Stimulated activated CD4-positive, alpha-beta T cell treated with anti-CD3 and anti-CD28 coated beads, Interleukin-1b, Interleukin-23, amount 100 ng/mL, for 24 hours (primary cell): ENCODE measurements at places on chromosomes 5 and 9.

DNA sequence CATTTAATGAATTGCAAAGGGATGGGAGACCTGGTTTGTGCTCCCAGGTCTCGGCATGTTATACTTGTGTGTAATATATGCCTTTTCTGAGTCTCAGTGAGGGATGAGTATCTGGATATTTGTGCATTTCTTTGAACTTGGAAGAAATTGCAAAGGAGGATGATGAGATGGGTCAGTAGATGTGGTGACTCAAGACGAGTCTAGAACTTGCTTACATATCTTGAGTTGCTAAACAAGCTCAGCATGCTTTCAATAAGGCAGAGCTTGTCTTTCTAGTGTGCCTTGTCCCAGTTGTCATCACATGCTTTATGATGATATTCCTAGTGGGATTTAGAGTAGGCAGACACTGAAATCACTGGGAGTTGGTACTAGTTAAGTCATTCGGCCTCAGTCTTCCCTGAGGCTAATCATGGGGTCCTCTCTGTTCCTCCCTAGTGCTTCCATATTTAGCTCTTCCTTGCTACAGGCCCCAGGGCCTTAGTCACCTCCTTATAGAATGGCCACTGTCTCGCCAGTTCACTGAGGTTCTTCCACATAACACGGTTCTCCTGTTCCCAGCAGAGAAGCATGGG lies 222.3 kb downstream of the ARRDC3 start:
- DNase-seq = no peak

DNA sequence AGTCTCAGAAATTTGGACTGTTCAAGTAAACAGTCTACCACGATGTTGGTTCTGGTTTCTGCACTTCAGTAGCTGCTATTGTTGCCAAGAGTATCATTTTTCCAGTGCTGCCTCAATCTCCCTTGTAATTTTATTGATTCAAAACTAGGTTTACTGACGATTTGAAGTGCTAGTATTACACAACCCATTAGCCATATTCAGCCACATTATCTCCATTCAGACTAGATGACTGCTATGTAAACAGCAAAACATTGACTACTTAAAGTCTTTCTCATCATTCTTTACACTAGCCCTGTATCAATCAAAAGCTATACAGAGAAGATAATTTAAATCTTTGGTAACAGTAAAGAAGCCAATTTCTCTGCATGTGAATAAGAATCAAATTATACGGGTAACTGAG lies 102.0 kb upstream of the TSLP start:
- DNase-seq = no peak

DNA sequence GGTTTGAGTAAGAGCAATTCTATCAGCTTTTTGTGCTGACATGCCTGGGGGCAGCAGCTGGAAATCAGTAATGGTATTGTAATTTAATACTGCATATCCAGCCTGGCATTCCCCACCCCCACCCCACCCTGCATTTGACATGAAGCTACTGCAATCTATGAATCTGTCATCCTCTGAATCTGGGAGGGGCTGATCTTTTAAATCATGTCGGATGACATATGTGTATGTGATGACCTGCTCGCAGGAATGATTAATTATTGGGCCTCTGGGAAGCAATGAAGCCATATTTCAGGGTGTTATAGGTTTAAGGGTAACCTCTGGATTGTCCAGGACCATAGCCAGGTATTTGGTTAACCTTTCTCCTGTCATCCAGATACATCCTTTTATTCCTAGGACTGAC lies 64.6 kb upstream of the RASGRF2 start:
- DNase-seq = no peak

DNA sequence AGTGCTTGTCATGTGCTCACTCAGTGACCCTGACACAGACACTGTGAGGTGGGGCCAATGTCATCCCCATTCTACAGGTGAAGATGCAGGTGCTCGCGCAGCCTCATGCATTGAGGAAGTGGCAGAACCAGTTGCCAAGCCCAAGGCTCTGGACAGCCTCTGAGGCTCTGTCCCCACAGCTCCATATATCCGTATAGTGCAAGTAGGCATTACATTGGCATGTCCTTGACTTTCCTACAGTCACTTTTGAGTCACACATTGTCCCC lies 58.8 kb upstream of the ANGPTL2 start:
- no peak for DNase-seq

DNA sequence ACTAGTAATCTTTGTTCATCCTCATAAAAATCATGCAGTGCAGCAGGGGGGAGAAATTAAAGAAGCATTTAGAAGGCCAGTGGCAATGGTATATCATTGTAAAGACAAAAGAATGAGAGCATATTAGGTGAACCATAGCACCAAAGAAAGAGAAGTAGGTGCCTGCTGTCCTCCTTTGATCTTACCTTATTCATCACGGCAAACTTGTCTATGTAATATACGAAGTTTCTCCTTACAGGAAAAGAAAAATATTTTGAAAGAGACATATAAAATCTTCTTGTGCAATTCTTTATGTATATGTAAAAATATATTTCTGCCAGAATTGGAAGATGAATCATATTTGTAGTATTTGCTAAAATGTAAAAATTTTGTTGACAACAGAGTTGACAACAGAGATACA lies 411.3 kb upstream of the ARRDC3 start:
- no peak for DNase-seq

DNA sequence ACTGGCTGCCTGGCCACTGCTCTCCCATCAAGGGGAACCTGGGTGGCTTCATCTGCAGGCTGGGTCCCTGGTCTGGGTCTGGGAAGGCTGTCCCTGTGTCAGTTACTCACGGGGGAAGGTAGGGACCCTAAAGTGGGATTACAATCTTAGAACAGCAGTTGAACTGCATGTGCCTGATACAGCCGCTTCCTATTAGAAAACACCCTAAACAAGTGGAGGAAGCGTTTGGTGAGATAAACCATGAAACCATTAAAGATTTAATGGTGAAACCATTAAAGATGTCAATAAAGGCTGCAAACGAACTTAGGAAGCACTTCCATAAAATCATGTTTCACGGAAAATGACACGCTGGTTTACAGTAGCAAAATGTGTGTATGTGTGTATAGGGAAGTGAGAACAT lies 2.5 kb upstream of the GFI1B start:
- no peak for DNase-seq

DNA sequence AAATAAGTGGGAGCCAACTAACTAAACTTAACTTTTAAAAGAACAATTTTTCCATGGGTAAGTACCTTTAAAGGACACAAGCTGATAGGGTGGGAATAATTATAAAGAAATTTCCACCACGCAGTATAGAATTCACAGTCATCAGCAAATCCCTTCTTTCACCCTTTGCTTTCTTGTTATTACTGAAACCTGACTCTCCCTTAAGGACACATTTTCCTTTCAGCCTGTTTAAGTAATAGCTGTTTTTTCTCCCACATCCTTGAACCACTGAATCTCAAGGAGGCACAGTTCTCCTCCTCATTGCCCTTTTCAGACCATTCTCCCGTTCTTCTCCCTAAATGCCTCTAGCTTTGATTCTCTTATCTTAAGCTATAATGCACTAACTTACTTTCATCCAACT lies 6.3 kb downstream of the C5orf15 start:
- no peak for DNase-seq

GRCh38 chr5:133336121-133336968 lies 276.0 kb downstream of the FSTL4 start:
- no peak for DNase-seq

- no peak for DNase-seq
Observed at GRCh38 chr5:91434348-91434747, 51.2 kb upstream of the ARRDC3 start.

DNA sequence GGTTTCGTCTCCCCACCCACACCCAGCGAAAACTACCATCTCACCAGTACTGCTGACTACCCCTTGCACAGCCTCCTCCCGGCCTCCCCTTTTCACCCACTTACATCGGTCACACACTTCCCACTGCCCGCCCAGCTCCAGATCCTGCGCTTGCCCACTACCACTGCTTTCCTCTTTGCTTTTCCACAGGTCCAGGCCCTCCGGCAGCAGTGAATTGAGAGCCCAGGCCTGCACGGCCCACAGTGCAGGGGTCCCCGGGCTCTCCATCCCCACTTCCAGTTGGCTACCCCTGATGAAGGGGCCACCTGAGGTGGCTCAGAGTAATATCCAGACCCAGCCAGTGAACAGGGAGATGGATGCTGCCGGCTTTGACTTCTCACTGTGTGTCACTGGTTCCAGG lies 120.2 kb upstream of the FSTL4 start:
- DNase-seq = no peak

DNA sequence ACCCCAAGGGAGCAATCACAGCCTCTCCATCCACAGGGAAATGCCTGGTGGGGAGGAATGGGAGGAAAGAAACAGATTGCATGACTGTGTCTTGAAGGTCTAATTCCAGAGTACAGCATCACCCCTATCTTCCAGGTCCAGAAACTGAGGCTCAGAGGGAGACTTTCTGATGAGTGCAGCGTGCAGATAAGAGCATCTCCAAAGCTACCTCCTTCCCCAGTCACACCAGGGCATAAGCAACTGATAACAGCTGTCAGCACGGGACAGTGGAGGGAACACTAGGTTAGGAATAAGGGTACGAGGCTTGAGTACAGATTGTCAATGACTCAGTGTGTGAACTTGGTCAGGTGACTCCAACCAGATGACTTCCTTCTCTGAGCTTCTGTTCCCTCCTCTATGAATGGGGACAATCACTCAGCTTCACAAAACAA lies 126.9 kb downstream of the KCNIP1 start:
- no peak for DNase-seq

GRCh38 chr5:144089401-144090021 lies 80.9 kb downstream of the YIPF5 start:
- DNase-seq = no peak

DNA sequence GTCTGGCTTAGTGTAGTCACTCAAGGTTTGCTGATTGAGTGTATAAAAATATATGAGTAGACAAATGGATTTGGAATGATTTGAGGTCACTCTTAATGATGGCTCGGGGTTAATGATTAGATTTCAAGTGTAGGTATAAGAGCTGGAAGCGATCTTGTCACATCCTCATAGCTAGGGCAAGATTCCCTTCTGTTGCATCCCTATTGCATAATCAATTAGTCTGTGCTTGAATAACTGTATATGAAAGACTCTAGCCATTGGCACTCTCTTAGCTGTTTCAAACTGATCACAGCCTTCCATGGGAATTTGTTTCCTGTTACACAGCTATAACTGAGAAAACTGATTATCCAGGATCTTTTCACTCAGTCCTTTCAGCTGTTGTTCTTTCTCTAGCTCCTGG lies 811.6 kb downstream of the TLE4 start:
- no peak for DNase-seq

- no peak for DNase-seq
Observed at GRCh38 chr5:56319526-56320181, 86.5 kb upstream of the ANKRD55 start.

GRCh38 chr5:15574806-15575325 lies 74.9 kb downstream of the FBXL7 start:
- DNase-seq = no peak

- DNase-seq = no peak
Observed at GRCh38 chr5:148467958-148468357, 84.2 kb downstream of the FBXO38 start.

GRCh38 chr5:135873831-135874230 lies 21.8 kb downstream of the IL9 start:
- no peak for DNase-seq

- no peak for DNase-seq
Observed at GRCh38 chr5:181028032-181028819, 11.8 kb upstream of the BTNL9 start.

DNA sequence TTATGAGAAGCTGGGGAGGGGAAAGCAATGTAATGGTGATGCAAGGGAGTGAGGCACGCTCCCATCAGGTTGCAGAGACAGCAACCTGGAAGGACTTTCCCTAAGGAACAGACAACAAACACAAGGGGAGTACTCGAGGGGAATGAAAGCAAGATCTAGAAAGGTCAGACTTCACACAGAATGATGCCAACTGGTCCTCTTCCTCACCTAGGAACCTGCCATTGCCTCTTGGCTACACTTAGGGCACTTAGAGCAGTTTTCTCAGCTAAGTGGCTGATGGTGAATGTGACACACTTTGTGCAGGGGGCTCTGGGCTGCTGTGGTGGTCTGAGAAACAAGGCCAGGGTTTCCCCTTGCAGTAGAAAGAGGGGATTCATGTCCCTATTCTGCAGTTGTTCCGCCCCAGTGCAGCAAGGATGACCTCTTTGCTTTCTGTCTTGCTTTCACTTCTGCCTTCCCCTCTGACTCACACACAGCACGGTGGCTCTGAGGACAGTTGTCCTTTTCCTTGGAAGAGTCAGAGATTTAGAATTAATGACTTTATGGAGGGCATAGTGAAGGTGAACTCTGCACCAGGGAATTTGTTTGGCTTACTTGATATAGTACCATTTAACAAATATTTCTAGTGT lies 394.0 kb upstream of the KLF4 start:
- no peak for DNase-seq

- DNase-seq = no peak
Observed at GRCh38 chr9:75691408-75691807, 199.1 kb upstream of the PCSK5 start.

GRCh38 chr9:3251309-3251708 lies 274.5 kb downstream of the RFX3 start:
- no peak for DNase-seq

GRCh38 chr9:111915425-111915758 lies 18.8 kb downstream of the UGCG start:
- DNase-seq = no peak

GRCh38 chr5:129098488-129099183 lies 4.1 kb downstream of the ISOC1 start:
- DNase-seq = no peak

- no peak for DNase-seq
Observed at GRCh38 chr5:5780253-5780652, 357.8 kb downstream of the ICE1 start.

GRCh38 chr5:45093377-45093776 lies 284.6 kb downstream of the MRPS30 start:
- no peak for DNase-seq

DNA sequence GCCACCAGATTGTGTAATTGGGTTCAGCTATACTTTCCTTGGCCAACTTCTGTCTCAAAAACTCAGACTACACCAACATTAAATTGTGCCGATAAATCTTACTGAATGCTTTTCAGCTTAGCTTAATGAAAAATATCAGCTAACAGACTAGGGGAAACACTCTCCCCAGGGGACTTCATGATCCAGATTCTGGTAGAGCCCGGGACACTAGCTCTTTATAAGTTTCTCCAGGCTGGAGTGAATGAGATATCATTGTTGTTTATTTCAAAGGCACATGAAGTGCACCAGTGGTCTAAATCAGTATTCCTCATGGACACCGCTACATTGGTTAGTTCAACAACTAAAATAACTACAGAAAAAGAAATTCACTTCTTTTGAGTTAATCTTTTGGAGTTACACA lies 10.5 kb upstream of the LHFPL2 start:
- DNase-seq = no peak
